ENCODE measurements at places on chromosomes 3 and 15.

DNA sequence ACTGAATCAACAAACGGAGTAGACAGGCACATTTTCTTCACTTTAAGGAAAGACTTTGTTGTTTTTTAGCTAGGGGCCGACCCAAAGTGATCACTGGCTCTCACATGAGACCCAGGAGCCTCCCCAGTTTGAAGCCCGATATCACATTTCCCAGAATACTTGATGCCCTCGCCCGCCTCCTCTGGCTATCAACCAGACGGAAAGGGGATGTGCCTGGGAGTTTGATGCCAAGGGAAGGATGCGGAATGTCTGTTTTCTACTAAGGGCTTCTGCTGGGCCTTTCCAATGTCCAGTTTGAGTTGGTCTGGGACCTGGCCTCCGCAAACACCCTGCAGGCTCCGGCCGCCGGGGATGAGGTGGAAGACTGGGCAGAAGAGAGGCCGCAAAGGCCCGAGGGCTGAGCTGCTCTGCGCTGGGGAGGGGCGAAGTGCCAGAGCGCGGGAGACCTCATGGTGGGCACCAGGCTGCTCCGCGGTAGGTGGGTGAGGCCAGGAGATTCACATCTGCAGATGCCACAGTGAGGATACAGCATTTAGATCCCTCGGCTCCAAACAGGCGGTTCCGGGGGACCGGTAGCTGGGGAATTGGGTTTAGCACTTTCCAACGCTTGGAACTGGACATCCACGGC lies 491 bp upstream of the ZNF774 start:
- DNase-seq: no peak

DNA sequence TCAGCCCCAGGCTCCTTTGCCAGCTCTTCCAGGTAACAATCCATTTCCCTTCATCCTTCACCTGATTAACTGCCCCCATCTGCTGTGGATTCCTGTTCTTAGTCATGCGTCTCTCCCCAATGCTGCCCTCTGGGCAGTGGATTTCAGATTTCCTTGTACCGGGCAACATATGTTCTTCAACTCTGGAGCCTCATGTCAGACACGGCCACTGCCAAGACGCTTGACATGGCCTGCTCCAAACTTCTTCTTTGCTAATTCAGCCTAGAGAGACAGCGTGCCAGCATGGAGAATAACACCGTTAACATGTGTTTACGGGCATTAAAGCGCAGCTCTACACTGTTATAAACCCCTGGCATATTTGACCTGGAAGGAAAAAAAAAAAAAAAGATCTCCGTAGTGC lies 1035.1 kb upstream of the NR2F2 start:
- no peak for DNase-seq

- no peak for DNase-seq
Measured at GRCh38 chr15:38610748-38611147, 46.1 kb upstream of the RASGRP1 start.

DNA sequence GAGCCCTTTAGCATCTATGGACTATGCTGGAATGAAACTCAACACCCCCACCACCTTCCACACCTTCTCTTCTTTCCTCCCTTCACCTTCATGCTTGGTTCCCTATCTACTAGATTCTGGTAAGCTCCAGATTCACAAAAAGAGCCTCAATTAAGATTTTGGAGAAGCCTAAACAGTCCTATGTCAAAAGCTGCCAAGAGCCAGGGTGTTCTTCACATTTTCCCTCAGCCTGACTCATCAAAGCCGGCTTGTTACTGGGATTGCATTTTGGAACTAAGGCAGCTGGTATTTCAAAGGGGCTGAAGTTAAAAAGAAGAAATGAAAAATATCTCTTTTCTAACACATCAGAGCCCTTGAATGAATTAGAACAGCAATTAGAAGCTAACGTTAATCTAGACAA lies 247.7 kb downstream of the MYRIP start:
- peak; percentile 38 for DNase-seq

- DNase-seq: no peak
Measured at GRCh38 chr3:137020315-137020714, 62.5 kb downstream of the IL20RB start.

- DNase-seq: no peak
Measured at GRCh38 chr3:52420388-52420787, 24.5 kb downstream of the SEMA3G start.

GRCh38 chr15:70507772-70508371 lies 255.5 kb downstream of the UACA start:
- DNase-seq: no peak

DNA sequence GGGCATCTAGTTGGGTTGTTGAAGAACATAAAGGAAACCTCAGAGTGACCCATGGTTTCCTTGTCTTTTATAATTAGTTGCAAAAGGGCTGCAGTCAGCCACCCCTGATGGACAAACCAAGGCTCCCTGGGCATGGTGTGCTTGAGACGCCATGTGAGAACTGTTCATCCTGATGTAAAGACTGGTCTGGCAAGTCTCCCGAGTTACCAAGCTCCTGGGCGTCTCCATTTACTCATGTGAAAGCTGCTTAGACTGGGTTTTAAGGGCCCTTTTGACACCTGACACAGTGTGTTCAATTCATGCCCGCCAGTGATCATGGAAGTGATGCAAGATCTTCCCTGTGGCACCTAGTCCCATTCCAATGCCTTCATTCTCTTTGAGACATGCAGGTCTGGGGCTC lies 49.4 kb downstream of the GRK7 start:
- no peak for DNase-seq
